Inflammatory macrophage (primary cell): ENCODE measurements at places on chromosomes 5 and 9.
A peak's percentile ranks its signal among the peaks of the same experiment; 100 is the strongest.

- DNase-seq: no peak
Observed at GRCh38 chr5:158869854-158870253, 229.9 kb downstream of the EBF1 start.

- no peak for DNase-seq
Observed at GRCh38 chr5:123227216-123227615, 138.2 kb downstream of the PRDM6 start.

DNA sequence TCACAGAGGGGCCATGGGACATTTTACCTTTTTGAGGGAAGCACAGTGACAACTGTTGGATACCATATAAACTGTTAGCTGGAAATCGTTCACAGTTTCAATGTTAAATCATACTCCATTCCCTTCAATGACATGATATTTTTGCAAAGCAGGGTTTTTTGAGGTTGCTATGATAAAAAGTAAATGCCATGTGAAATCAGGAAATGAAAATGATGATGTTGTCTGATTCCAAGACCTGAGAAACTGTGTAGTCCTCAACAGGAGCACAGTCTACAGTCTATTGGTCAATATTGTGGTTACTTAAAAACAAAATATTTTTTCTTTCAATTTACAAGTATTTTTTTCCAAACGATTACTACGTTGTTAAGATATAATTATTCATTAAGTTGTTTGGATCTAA lies 24.0 kb upstream of the ADAM19 start:
- no peak for DNase-seq

- DNase-seq: no peak
Observed at GRCh38 chr5:110338341-110339083, 388.0 kb downstream of the TMEM232 start.

GRCh38 chr9:6126377-6126776 lies 89.2 kb upstream of the IL33 start:
- DNase-seq: no peak

DNA sequence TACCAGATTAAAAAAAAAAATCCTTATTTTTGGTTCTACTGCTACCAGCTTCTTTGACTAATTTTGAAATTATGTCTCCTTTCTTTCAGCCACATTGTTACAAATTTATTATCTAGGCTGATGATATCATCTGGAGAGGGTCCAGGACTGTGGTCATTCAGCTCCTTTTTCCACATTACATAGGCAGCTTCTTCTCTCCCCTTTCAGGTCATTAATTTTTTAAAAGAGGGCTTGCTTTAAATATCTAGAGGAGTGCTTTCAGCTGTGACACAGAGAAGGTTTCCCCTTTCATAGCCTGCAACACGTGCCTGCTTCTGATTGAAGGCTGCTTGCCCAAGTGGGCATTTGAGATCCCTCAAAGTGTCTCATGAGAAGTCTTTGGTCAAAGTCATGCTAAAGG lies 155.7 kb upstream of the PAPPA start:
- no peak for DNase-seq

DNA sequence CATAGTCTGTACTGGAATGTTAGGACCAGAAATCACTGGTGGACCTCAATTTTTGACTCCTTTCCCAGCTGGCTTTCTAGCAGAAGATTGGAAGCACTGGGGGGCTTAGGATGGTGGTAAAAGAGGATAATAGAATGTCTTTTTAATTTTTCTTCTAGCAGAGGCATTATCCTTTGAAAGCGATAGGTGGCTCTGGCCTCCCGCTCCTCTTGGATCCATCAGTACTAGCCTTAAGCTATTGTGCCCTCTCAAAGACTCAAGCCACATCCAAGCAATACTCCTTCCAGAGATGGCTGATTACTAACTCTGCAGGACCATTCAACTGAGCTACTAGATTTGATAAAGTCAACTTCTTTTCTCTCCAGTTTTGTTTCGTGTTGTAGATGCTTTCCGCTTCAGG lies 610.6 kb downstream of the CDH12 start:
- DNase-seq: no peak

- peak; percentile 75 for DNase-seq
Observed at GRCh38 chr5:178489271-178489976, 100.8 kb downstream of the COL23A1 start.

GRCh38 chr5:126812199-126812570 lies 35.2 kb downstream of the LMNB1 start:
- DNase-seq: no peak

DNA sequence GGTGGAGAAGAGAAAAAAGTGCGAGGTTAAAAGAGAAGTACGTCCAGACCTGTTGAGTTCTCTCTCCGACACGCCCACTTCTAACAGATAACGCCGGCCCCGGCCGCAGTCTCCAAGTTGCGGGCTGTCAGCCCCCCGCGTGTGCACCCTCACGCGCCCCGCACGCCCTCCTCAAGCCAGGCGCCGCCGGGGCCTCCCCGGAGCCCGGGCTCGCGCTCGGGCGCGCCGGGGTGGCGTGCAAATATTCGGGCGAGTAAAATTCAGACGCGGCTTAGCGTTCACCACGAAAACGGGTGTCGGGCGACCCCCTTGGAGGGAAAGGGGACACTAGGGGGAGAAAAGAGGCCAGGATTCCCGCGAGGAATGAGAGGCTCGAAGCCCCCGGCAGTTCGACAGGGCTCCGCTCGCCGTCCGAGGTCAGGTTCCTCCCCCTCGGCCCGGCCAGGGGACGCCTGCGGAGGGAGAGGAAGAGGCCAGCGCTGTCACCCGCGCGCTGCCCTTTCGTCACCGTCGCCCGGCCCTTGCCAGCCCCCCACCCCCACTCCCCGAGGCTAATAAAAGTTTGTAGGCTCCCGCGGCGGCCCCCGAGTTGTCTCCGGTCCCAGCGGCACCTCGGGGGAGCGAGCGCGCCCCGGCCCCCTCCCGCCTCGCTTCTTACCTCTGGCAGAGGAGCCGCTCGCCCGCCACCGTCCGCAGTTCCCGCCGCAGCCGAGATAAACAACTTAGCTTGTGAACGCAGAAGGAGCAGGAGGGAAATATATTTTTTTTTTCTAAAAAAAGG lies 743 bp downstream of the NR3C1 start:
- DNase-seq: peak; percentile 75

DNA sequence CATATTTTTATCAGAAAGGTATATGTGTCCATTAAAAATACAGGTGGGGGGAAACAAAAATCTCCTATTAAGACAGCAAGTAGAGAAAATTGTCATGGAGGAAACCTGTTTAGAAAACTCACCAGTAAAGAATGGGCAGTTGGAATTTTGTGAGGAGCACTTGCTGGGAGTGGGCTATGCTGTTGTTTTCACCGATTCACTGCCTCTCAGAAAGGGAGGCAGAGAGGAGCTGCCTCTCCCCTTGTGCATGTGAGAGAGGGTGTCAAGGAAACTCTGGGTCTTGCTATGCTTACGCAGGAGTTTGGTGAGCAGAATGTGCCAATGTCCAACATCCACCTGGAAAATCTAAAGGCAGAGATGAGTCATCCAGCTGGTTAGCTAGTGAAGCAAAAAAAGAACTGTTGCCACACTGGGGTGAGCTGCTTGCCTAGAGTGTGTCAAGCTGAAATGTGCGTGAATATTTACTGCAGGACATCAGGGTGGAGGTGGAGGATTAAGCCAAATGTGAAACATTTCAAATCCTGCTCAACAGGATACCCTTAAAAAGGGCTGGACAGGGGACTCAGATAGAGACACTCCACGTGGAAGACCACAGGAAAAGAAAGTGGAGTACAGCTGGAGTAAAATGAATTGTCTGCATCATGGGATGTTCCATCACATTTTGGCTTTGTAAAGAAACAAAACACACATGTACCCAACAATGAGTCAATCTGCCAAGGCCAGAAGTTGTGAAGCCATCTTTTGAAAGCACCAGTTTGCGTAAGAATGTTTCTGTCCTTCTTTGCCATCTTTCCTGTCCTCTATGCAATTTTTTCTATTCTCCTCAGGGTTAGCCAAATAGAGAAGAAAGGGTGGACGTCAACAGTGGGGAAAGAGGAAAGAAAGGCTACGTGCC lies 449.7 kb upstream of the MPDZ start:
- no peak for DNase-seq

- peak; percentile 89 for DNase-seq
Observed at GRCh38 chr9:99515093-99515492, 293.0 kb downstream of the SEC61B start.

DNA sequence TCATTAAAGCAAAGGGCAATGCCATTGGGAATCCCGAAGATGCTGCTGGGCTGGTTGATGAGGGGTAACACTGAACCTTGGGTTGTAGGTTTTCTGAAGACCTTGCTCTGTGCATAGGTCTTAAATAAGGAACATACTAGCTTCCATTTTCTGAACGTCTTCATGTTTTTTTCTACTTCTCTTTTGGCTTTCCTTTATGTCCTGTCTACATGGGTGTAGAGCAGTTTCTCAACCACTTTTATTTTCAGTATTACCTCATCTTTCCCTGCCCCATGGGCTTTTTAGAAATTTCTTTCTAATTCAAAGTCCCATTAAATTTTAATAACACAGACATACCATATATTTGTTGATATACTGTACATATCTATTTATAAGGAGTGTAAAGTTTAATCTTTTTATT lies at the start of gene IFNA14:
Gene IFNA14, minus strand, starts transcription at position 95 of the 400 bp plus-strand sequence. Its CDS starts 70 bp downstream, at position 25.
- peak; percentile 23 for DNase-seq

GRCh38 chr5:179883163-179883562 lies 24.5 kb downstream of the TBC1D9B start:
- DNase-seq: no peak

DNA sequence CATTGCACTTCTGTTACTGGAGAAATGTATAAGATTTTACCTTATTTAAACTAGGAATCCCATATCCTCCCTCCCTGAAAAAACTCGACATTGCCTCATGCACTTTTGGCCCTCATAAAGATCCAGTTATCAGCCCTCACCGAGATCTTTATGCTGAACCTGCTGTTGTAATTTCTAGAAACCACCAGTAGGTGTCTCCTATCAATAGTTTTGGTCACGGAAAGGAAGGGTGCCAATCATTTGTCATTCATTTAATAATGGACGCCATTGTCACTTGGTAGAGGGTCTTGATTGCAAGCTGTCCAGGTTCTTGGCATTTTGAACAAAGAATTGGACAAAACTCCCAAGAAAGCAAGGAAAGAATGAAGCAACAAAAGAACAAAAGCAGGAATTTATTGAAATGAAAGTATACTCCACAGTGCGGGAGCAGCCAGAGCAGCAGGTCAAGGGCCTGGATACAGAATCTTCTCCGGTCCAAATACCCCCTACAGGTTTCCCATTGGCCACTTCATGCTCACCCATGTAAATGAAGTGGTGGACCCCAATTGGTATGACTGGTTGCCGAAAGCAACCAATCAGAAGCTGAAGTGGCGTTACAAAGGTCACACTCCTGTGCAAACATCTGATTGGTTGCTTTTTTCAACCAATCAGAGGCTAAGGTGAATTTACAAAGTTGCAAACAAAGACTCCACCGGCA lies 524.3 kb downstream of the PSAT1 start:
- DNase-seq: peak; percentile 27

DNA sequence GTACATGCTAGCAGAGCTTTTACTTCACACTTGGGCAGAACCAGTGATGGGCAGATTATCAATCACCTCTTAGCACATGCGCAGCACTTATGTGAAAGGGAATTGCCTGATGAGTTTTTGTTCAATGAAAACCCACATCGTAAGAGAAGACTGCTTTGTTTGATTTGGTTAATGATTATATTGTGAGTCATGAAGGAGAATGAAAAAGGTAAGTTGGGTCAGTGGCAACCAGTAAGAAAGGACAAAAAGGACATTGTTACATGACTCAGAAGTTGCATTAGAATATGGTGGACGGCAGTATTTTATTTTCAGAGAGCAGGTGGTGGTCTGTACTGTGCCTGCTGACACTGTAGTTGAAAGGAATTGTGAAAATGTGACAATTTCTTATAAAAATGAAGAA lies 127.4 kb downstream of the AOPEP start:
- no peak for DNase-seq

GRCh38 chr5:175457466-175457865 lies 13.5 kb upstream of the DRD1 start:
- no peak for DNase-seq

GRCh38 chr9:37455884-37456647 lies 9.2 kb downstream of the ZBTB5 start:
- no peak for DNase-seq

GRCh38 chr5:65356274-65356673 lies 125.4 kb downstream of the ADAMTS6 start:
- DNase-seq: no peak

DNA sequence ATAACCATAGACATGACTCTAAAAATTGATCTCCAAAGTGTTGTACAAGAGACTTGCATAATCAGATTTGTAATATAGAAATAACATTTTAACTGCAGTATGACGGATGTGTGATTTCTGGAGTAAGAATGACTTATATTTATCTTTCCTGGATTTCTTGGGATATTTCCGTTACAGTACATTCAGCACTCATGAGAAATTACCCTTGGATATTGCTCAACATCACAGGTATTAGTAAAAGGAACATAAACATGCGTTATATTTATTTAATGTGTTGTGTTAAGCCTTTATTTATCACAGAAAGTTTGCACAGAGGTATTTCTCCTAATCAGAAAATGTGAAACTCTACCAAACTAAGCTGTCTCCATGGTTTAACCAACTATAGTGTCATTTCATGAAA lies 1823.9 kb upstream of the C9orf72 start:
- DNase-seq: no peak

- no peak for DNase-seq
Observed at GRCh38 chr5:53262348-53262970, 152.9 kb upstream of the MOCS2 start.

- DNase-seq: no peak
Observed at GRCh38 chr5:16673241-16674201, 56.7 kb upstream of the RETREG1 start.

DNA sequence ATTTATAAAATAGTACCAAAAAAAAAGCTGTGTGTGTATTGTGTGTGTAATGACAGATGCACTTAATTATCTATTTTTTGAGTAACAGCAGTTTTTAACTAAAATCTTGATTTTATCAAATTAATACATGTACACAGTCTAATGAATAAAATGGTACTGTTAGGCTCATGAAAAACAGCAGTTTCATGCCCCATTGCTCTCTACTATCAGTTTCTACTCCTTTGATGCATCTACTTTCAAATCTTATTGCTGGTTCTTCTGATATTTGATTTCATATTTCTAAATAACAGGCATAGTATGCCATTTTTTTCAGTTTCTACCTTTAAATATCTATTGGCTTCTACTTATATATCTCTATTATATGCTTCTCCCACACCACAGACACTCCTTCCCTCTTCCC lies 117.4 kb downstream of the CCDC171 start:
- no peak for DNase-seq

- DNase-seq: no peak
Observed at GRCh38 chr9:114355821-114356220, 26.2 kb downstream of the ORM2 start.

- DNase-seq: no peak
Observed at GRCh38 chr5:68730220-68730978, 363.4 kb upstream of the SLC30A5 start.

- DNase-seq: no peak
Observed at GRCh38 chr9:74496819-74497747, at the start of gene RORB. TSS of gene RORB (plus strand) at chr9:74497335. CDS start at chr9:74497977, 642 bp downstream.

- DNase-seq: no peak
Observed at GRCh38 chr5:77461287-77461686, 30.8 kb downstream of the WDR41 start.

GRCh38 chr5:169831331-169831730 lies 149.0 kb downstream of the INSYN2B start:
- DNase-seq: no peak

- no peak for DNase-seq
Observed at GRCh38 chr9:93244101-93244500, 60.2 kb downstream of the WNK2 start.
